ENCODE measurements at places on chromosomes 1 and 21.

- DNase-seq, result no peak
Observed at GRCh38 chr1:2840036-2840809, 38.7 kb upstream of the TTC34 start.

DNA sequence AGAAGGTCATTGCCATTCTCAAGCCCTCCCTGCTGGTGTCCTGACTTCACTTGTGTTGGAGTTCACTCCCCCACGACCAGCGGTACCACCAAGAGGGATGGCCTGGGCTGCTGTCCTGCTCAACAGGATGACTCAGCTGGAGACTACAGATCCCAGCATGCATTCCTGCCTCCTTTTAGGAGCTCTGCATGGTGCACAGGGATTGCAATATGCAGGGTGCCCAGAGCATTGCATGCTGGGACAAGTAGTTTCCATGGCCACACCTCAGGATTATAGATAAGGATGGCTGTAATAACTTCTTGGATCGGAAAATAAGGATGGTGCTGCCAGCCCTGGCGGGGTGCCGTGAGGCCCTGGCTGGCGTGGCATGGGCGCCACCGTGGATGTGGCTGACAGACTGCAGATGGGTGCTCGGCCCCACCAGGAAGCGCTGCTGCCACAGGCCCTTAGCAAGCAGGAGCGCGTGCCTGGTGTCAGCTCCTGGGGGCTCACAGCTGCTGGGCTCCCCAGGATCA is 150.0 kb downstream of the CASZ1 start:
- no peak for DNase-seq

DNA sequence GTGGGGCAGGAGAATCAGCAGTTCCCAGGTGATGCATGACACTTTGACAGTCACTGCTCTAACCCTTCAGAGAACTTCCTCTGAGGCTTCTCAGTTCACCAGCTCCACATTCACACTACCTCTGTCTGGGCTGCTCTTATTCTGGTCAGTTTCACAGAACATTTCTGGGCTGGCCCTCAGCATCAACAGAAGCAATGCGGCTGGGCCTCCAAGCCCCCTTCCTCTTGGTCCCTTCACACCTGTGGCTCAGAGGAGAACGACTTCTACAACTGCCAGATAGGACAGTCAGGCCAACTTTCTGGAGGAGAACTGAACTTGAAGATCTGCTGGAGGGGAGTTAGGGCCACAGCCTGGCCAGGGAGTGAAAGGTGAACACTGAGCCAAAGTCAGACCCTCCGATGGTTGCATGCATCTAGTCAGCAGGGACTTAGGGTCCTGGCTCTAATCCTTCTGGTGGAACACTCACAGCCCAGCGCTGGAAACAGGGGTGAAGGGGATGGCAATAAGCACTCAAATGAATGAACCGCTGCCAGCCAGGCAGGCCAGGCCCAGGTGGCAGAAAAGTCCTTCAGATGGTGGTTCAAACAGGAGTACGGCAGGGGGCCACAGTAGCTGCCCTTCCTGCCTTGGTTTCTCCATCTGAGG is 274.1 kb downstream of the FOXD2 start:
- DNase-seq, result no peak

- DNase-seq, result no peak
Observed at GRCh38 chr1:213425376-213426030, 374.5 kb downstream of the RPS6KC1 start.

GRCh38 chr1:84724128-84724860 is 34.0 kb upstream of the SSX2IP start:
- DNase-seq, result no peak

Data from NCI-H345 (cell line).